ENCODE measurements at places on chromosomes 3 and 15.

DNA sequence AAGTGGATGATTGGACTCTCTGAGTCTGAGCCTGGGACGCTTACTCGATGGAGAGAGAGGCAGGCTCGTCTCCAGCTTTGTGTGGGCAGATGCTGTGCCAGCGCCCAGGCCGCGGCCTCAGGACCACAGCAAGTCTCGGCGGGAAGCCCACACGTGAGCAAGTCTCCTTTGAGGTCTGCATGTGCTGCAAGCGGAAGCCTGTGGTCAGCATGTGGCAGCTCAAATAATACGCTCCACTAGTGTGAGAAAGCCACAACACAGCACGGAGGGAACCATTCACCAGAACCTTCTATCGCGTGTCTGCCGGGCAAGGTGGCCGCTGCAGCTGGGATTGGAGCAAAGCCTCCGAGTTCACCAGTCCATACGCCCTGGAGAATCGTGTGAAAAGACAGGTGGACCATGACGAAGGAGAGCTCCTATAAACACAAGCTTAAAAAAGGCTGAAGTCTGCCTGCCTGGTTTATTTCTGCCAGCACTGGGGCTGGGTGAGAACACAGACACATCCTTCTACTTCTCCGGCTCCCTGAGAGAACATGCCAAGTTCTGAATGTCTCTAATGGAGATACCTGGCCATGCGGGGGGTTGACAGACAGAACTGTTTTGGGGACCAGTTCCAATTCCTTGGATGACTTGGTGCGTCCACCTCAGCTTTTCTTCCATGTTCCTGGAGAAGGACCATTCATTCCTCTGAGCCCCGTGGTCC lies 82.0 kb upstream of the LRIG1 start:
- no peak for DNase-seq

GRCh38 chr15:80587816-80588456 lies 107.2 kb upstream of the ABHD17C start:
- DNase-seq: no peak

- DNase-seq: no peak
These were observed 209.8 kb downstream of the TNIK start for GRCh38 chr3:171250444-171250843.

- DNase-seq: no peak
These were observed 6.0 kb upstream of the GATA2 start for GRCh38 chr3:128498901-128499530.

DNA sequence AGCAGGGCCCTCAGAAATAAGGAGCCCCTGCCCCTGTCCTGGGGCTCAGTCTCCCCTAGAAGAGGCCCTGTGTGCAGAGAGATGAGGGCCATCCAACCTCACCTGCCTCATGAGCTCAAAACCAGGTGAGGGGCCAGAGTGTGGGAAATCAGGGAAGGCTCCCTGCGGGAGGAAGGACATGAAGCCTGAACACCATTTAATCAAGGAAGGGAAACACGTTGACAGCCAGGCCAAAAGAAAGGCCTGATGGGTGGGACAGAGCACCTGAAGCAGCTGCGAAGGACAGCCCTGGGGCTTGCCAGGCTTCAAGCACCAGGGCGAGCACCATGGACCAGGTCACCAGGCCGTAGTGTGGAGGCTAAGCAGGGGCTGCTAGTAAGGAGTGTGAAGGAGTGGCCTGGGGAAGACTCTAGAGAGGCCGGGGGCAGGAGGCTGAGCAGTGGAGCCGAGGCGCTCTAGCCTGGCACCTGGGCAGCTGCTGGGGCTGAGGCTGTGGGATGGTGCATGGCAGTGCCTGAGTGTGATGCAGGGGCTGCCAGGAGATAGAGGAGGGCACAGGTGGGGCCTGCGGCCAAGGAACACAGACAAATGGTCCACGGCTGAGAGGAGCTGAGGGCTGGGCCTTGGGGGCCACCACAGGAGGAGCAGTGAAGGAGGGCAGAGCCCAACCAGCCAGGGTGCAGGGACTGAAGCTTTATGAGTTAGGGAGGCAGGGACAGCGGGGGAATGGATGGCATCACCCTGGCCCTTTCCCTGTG lies 16.1 kb downstream of the ACAA1 start:
- no peak for DNase-seq

GRCh38 chr3:189282741-189283140 lies 111.0 kb downstream of the TPRG1 start:
- DNase-seq: no peak

DNA sequence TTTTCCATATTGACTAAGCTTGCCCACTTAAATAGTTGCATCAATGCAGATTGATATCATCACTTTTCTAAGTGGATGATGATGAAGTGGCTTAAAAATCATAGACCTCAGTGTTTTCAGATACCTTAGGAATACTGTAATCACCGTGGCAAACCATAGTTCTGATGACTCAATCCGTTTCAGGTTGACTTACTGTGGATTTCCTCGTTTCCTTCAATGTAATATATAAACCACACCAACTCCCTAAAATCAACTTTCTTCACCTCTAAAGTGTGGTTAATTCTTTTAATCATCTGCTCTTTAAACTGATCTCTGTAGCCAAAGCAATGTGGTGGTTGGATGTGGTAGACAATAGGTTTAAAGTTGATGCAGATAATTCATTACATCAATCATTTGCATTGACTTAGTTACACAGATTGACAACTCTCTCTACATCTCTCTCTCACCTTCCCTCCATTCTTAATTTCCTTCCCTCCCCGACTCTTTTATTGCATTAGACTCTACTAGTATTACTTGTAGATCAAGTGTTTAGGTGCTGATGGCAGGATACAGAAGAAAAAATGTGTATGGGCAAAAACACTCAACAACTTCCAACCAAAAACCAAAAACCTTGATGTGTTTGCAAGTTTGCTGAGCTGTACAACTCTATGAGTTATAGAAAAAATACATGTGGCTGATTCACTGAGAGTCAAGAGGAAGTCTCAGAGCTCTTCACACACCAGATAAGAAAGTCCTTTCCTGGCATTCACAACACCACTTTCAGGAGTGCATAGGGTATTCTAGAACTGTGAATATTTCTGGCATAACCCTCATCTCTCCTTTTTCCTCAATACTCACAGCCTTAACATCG lies 243.5 kb downstream of the NFKBIZ start:
- no peak for DNase-seq

GRCh38 chr15:81313686-81314085 lies 10.3 kb downstream of the STARD5 start:
- DNase-seq: peak; percentile 2

- no peak for DNase-seq
These were observed 318.6 kb downstream of the FGF12 start for GRCh38 chr3:192408647-192409200.

- DNase-seq: no peak
These were observed 221.6 kb downstream of the FGF12 start for GRCh38 chr3:192505731-192506130.

GRCh38 chr3:130758624-130759369 lies 12.2 kb upstream of the PIK3R4 start:
- no peak for DNase-seq

- DNase-seq: no peak
These were observed 12.2 kb upstream of the NMD3 start for GRCh38 chr3:161208931-161209330.

DNA sequence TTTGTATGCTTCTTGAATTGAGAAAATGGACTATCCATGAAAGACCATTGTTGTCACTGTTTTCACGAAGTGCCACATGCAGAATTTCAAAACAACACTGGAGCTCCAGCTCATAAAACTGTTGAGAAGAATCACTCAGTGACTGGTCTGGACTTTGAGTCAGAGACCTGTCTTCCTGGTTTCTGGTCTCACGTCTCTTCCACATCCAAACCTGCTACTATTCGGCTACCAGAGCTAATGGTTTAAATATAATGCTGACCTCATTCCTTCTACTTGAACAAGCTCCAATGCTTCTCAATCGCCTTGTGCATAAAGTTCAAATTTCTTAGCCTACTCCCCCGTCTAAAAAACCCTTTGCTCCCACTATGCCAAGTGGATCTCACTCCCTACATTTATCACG lies 227.9 kb upstream of the NR2F2 start:
- DNase-seq: no peak

DNA sequence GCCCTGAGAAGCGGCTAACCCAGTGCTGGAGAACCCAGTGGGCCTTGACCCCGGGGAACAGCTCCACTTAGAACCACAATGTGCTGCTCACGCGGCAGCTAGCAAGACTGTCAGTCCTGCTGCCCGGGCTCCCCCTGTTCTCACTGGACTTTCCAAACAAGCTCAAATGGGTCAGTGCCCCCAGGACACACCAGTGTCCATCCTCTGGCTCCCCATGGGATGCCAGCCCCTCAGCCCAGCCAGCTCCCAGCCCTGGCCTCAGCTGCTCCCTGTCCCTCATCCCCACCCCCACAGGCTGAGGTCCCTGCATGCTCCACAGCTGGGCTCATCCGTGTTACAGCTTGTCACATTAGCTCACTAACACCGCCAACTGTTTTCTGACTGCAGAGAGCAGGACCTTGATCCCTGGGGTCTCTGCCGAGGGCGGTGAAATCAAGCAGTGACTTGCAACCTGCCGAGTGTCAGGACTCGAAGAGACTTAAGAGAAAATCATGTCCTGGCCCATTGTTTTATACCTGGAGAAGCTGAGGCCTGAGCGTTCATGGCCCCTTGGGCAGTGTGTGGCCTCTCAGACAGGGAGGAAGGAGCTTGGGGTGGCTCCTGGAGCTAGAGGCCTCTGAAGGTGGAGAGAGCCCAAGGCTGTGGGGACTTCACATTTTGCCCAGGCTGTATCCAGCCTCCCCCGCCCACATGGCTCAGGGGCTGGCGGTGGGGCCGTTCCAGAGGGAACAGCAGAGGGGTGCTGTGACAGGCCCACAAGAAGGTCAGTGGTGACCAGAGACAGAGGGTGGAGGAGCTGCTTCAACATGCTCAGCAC lies 157.5 kb downstream of the MEGF11 start:
- DNase-seq: peak; percentile 76

DNA sequence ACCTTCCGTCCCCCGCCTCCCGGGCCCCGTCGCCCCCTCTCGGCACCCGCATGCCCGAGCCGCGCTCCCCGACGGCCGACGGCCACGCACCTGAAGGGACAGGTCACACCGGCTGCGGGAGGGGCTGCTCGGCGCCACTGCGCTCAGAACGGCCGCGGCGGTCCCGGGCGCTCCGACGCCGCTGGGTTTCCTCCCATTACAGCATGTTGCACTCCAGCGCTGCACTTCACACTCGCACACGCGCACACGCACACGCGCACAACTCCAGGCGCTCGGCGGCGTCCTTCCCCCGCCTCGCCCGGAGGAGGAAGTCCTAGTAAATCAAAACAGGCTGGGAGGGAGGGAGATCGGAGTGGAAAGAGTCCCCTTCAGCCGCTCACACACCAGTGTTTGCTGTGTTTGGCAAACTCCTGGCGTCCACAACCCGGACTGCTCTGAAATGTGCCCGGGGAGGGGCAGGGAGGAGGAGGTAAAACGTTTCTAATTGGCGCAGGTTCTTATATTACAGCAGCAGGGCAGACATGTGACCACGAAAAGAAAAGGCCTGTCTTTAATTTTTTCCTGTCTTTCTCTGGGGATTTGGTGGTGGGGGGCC lies 76.7 kb upstream of the VGLL4 start:
- peak; percentile 90 for DNase-seq

DNA sequence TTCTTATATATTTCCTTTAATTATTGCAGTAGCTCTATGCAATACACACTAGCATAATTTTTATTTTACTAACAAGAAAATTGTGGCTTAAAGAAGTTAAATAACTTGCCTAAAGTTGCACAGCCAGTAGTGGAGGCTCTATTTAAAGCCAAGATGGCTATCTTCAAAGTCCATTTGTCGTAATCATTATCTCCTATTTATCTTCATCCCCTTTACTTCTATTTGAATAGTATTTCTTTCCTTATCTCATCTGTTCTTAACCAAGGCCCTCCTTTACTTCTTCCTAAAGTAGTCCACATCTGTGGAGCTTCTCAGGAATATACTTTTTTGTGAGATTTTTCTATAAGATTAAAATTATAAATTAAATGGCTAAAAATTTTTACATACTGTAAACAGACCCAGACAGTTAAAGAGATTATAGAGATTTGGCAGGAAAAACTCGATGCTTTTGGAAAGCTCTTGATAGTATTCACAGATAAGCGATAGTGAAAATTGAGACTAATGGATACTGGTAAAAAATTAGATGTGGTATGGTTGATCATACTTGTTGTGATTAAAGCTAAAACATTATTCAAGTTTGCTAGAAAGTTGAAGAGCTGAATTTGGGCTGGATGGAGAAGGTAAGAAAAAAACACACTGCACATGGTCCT lies 129.2 kb downstream of the ZNF609 start:
- no peak for DNase-seq

DNA sequence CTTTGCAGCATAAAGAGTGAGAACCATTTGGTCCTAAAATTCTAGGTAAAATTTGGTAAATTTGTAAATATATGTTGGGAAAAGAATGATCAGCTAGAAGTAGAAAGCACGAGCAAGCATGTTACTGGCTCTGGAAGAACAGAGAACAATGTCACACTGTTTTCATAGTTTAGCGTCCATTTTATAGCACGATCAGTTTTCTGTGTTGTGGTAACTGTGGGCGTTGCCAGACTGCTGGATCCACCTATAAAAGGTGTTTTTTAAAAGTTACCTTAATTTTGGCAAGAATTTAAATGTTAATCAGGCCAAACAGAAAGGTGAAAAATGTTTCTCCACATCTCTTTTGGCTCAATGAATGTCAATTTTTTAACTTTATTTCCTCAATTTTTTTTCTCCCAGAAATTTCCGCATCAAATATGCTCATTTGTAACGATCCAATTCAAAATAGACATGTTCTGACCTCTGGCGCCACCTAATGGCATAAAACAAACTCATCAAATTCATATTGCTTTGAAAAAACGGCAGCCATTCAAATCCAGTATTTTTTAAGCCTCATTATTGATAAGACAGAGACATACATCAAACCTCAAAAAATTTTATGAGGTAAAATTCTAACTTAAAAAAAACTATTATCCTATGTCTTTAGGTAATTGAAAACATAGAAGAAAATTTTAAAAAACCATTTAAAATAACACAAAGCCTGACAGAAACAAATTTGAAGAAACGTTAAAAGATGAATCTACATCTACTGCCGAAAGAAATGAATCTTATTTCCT lies 5.5 kb upstream of the GP5 start:
- no peak for DNase-seq

DNA sequence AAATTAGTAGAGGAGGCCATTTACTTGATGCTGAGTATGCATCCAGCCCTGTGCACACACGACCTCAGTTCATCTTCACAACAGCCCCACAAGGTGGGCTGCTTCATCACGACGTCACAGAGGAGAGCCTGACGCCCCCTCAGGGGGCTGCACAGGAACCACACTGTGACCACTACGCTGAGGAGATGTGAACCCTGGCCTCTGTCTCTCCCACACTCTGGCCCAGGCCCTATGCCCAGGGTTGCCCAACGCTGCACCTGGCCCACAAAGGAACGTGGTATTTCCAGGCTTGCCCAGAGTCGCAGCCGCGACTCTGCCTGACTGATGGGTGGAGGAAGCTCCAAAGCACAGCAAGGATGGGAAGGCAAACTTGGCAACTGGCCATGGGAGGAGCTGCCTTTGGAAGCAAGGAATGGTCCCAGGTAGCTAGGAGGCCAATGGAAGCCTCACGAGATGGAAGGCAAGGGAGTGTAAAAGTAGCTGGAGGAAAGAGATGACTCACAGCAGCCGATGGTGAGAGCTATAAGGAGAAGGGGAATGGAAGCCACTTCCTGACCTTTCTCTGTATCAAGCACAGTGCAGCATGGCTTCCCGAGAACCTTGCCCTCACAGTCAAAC lies 226.0 kb downstream of the KLF13 start:
- DNase-seq: no peak

GRCh38 chr3:155385896-155386625 lies 92.6 kb upstream of the STRIT1 start:
- no peak for DNase-seq

GRCh38 chr3:152047465-152047864 lies 174.0 kb downstream of the SUCNR1 start:
- DNase-seq: no peak

Data from mesenteric fat pad (tissue), 1 donor.